ENCODE measurements at places on chromosomes 3 and 15. TPM values are rescaled to one million over a fixed set of nuclear protein-coding genes. Genes with fewer than 3 reads are reported as not detected.

The TGM4 gene
- polyA plus RNA-seq, result not detected

The FAM174B gene
- 1.8 TPM for polyA plus RNA-seq

The ADAMTS17 gene
- not detected for polyA plus RNA-seq

The ZMYND10 gene
- 0.90 TPM for polyA plus RNA-seq

The MELTF gene
- 1.1 TPM for polyA plus RNA-seq

The RCCD1 gene
- polyA plus RNA-seq, result 10.2 TPM

The GPR156 gene
- polyA plus RNA-seq, result 0.27 TPM

The NRG4 gene
- polyA plus RNA-seq, result not detected

The RABL3 gene
- 28.4 TPM for polyA plus RNA-seq

The SERINC4 gene
- polyA plus RNA-seq, result not detected

The GOLGA6D gene
- polyA plus RNA-seq, result not detected

The TMEM108 gene
- polyA plus RNA-seq, result not detected

The COX5A gene
- polyA plus RNA-seq, result 321 TPM

The PLA2G4F gene
- polyA plus RNA-seq, result not detected

The TRIM42 gene
- not detected for polyA plus RNA-seq

The DUOXA2 gene
- polyA plus RNA-seq, result not detected

The APBA2 gene
- 0.23 TPM for polyA plus RNA-seq

The CCDC39 gene
- polyA plus RNA-seq, result not detected

The SCAANT1 gene
- polyA plus RNA-seq, result not detected

The RBP2 gene
- not detected for polyA plus RNA-seq

The NOP10 gene
- 425 TPM for polyA plus RNA-seq

The GHSR gene
- polyA plus RNA-seq, result not detected

The A4GNT gene
- not detected for polyA plus RNA-seq

The MYO5C gene
- polyA plus RNA-seq, result not detected

The LACTB gene
- polyA plus RNA-seq, result 39.7 TPM

The SCN5A gene
- polyA plus RNA-seq, result not detected

The CFAP92 gene
- polyA plus RNA-seq, result not detected

The TAGLN3 gene
- 0.61 TPM for polyA plus RNA-seq

The NOX5 gene
- not detected for polyA plus RNA-seq

The EOMES gene
- polyA plus RNA-seq, result not detected

The GPR160 gene
- 0.73 TPM for polyA plus RNA-seq

The GOLGA8S gene
- not detected for polyA plus RNA-seq

All from GM23248 (cell line).